GM19239 (cell line): ENCODE measurements at places on chromosomes 16 and 17.

- DNase-seq = no peak
Observed at GRCh38 chr17:73976676-73977521, 226.6 kb upstream of the RPL38 start.

DNA sequence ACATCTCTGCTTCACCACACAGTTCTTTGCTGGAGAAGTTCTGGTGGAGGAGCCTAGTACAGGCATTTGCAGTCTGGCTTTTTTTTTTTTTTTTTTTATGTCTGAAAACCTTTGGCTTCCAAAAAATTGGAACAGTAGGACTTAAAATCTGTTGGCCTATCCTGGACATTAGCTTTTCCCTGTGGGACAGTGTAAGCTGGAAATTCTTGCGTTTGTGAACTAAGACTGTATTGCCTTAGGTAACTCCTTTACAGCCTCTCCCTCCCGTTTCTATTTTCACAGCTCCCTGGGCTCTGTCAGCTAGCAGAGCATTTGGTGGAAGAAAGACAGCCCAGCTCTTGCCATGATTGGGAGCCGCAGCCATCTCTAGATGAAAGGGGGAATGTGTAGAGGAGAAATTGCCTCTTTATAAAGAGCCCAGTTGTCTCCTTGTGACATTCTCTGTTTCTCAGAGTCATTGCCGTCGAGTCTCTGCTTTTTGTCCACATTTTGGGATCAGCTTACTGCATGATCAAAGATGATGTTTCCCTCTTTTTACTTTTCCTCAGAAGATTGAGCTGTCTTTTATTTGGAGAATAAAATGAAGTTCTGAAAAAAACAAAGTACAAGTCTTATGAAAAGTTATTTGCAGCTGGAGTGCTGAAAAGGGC lies 227.5 kb downstream of the SPECC1 start:
- no peak for DNase-seq

GRCh38 chr17:16446338-16446983 lies 31.1 kb downstream of the TRPV2 start:
- no peak for DNase-seq

- DNase-seq = no peak
Observed at GRCh38 chr16:64132190-64132589, 989.7 kb downstream of the CDH11 start.

- DNase-seq = no peak
Observed at GRCh38 chr16:27628241-27628942, 78.4 kb downstream of the KATNIP start.

DNA sequence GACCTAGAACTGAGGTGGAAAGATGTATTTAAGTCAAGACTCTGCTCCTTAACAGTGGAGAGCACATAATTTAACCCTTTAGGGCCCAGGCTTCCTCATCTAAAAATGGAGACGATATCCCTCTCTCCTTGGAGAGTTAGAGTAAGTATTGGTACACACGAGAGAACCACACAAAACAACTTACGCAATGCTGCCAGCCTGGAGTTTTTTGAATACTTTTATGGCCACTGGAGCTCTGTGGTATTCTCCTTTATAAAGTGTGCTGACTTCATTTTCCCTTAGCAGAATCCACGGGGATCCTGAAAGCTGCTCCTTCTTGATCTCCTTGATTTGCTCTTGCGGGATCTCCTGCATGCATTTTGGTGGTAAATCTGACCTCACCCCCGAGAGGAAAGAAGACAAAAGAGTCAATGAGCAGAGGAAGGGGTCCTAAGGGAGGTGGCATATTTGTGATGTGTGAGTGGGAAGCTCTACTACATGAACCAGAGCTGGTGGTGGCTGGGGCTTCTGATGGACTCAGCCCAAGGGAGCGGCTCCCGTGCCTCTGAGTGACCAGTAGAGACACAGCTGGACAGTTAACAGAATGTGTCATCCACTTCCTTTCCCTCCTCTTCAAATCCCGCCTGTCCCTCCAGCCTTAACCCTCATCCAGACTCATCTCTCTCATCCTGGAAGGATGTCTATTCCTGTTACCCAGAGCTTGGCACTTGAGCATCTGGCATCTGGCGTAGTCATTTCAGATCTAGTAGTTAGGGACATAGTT lies 9.4 kb downstream of the MLKL start:
- DNase-seq = no peak

DNA sequence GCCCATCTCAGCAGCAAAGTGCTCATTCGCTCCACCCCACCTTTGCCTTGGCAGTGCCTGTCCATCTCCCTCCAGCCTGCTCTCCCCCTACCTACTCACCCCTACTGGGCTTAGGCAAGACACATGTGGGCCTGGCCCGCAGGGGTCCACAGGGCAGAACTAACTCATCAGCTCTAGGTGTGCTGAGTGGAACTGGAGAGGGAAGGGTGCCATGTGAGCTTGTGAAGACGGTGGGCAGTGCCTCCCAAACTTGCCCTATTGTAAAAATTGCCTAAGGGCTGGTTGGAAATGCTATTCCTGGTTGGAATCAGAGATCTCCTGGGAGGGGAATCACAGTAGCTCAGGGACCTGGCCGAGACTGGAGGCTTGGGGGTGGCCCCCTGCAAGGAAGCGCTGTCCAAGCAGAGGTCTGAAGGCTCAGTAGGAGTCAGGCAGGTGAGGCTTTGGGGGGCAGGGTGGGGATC lies 29.1 kb upstream of the TNS4 start:
- no peak for DNase-seq

DNA sequence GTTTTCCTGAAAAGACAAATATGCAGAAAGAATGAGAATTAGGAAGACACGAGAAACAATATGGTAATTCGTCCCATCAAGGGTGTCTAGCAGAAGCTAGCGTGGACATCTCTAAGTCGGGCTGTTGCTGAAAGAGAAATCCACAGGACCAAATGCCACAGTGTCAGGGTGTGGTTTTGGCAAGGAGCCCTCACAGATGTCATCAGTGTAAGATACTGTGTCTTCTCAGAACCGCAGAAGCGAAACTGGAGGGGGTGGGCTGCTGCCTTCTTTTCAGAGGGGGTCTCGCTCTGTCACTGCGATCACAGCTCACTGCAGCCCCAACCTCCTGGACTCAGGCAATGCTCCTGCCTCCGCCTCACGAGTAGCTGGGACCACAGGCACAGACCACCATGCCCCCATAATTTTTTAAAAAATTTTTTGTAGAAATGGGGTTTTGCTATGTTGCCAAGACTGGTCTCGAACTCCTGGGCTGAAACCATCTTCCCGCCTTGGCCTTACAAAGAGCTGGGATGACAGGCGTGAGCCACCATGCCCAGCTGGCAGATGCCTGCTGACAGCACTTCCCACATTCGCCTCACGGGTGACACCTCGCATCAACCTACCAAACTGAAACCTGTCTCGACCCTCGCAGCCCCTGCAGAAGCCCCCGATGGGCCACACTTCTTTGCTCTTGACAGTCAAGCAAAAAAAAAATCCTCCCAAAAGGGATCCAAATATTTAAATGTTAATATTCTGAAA lies 26.2 kb downstream of the TRAP1 start:
- DNase-seq = no peak

- DNase-seq = no peak
Observed at GRCh38 chr17:38873640-38874380, 4.0 kb downstream of the LASP1 start.

DNA sequence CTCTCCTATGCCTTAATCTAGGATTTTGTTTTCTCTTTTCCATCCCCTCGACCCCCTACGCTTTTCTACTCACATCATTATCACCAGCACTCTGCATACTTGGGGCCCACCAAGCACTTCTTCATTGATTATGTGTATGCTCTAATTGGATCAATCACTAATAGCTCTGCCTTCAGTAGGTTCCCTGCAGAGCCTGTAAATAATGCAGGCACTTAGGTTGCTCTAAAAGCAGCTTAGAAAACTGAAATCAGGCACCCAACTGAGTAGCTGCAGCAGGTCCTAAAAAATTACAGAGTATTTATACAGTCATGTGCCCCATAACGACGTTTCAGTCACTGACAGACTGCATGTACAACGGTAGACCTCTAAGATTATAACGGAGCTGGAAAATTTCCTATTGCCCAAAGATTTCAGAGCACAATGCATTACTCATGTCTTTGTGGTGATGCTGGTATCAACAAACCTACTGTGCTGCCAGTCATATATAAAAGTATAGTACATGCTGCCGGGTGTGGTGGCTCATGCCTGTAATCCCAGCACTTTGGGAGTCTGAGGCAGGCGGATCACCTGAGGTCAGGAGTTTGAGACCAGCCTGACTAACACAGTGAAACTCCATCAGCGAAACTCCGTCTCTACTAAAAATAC lies 280.4 kb downstream of the HS3ST3B1 start:
- no peak for DNase-seq

DNA sequence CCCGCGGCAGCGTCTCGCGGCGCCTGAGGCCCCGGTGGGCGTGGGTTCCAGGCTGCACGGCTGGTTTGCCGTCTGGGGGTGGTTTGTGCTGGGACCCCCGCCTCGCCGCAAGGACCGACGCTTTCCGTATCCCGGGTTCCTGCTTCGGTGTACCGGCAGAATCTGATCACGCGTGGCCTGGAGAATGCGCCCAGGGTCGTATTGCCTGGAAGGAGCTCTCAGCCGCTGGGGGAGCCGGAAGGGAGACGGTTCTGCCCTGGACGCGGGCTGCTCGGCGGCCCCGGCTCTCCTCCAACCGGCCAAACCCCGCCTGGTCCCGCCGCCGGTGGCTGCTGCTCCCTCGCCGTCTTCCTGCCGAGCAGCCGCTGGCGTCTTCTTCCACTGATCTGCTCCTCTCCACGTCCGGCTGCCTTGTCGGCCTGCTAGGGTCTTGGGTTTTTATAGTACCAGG lies 39.8 kb downstream of the ZNF778 start:
- DNase-seq = no peak

- DNase-seq = no peak
Observed at GRCh38 chr17:9116311-9116835, 95.1 kb downstream of the NTN1 start.

- no peak for DNase-seq
Observed at GRCh38 chr16:15398618-15399316, 3.2 kb downstream of the MPV17L start.

DNA sequence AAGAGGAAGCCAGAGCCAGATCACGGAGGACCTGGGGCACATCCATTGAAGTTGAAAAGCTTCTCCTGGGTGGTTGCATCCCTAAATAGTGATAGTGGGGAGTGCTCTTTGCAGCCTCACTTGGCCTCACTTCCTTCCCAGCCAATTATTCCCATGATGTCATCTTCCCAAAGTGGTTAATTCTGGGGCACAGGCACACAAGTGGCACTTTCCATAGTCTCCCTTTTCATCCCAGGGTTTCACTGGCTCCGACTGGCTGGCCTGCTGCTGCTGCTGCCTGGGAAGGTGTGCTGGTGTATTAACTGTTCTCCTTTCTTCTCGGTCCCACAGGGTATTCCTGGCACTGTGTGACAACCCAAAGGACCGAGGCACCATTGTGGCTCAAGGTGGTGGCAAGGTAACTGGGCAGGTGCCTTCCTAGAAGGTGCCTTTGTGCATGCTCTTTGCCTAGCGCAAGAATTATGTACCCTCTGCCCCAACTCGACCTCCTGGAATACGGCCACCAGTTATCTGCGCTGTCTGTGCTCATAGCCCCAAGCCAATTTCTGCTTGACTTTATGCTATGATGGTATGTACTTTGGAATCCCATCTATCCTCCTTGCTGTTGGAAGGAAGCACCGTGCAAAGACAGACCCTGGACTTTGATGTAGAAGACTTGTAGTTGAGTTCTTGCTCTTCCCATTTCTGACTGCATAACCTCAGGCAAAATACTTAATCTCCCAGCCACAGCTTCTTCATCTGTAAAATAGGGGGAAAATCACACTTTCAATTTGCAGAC lies 18.4 kb downstream of the SLC35G3 start:
- no peak for DNase-seq

DNA sequence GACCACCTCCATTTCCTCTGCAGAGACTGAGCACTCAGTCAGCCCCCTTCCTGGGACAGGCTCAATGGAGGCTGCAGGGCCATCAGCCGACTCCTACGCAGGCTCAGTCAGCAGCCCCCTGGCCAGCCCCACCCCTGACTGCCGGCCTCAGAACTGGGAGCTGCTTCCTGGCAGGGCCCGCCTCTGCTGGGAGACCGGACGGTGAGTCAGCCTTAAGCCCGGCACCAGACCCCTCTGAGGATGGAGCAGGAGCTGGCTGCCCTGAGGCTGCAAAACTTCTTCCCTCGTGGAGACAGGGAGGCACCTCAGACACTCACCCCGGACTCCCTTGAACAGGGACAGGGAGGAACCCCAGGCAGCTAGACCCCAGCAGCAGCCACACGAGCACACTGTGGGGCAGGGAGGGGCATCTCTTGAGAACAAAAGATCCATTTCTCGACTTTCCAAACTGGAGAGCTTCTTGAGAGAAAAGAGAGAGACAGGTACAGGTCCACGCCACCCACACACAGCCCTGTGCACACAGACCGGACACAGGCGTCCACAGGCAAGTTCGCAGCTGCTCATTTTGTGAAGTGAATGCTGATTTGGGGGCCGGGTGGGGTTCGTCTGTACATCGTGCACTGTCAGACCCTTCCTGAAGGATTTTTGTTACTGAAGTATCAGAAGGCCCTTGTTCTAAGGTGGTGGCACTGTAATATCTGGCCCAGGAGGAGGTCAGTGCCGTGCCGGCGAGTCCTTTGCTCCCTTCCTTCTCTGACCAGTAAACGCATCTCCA lies 1.3 kb upstream of the TUBB3 start:
- DNase-seq = no peak

DNA sequence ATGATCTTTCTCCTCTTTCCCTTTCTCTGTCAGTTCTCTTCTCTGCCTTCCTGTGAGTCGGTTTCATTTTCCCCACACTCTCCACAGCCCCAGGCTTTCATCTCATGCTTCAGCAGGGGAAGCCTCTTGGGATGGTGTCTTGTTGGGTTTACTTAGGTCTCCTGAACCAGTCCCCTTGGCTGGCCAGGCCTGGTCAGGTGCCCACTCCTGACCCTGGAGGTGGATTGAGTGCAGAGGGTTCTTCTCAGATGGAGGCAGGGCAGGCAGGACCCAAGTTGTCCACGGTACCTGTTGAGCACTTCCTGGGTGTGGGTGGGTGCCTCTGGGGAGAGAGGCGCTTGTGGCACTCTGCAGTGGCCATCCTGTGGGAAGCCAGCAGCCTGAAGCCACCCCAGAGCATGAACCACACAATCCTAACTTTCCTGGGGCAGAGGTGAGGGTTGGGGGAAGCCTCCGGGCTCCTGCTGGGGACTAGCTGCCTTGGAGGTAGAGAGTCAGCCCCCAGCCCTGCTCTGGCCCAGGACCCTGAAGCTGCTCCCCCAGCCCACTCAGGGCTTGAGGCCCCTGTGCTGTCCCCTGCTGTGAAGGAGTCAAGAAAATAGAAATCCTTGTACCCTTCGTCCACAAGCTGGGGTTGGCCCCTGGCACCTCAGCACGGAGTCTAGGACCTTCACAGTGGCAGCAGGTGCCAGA lies 2.0 kb upstream of the RAP1GAP2 start:
- DNase-seq = no peak

GRCh38 chr16:2092256-2092620 lies 43.5 kb downstream of the PKD1 start:
- no peak for DNase-seq

- DNase-seq = peak; percentile 66
Observed at GRCh38 chr16:2520784-2521531, 787 bp downstream of the AMDHD2 start.

GRCh38 chr16:70801611-70802010 lies 653 bp upstream of the VAC14 start:
- no peak for DNase-seq

- DNase-seq = no peak
Observed at GRCh38 chr16:46701615-46702014, 12.2 kb downstream of the ORC6 start.

- no peak for DNase-seq
Observed at GRCh38 chr17:19703828-19704613, 12.4 kb downstream of the SLC47A2 start.

GRCh38 chr17:57868910-57869616 lies 19.2 kb upstream of the MRPS23 start:
- no peak for DNase-seq
